ENCODE measurements at places on chromosomes 6 and 20.

GRCh38 chr20:36394340-36394965, 88.3 kb downstream of the DLGAP4 start:
- no peak for DNase-seq

GRCh38 chr6:30836431-30836866, 47.9 kb upstream of the DDR1 start:
- DNase-seq, result peak; percentile 65

DNA sequence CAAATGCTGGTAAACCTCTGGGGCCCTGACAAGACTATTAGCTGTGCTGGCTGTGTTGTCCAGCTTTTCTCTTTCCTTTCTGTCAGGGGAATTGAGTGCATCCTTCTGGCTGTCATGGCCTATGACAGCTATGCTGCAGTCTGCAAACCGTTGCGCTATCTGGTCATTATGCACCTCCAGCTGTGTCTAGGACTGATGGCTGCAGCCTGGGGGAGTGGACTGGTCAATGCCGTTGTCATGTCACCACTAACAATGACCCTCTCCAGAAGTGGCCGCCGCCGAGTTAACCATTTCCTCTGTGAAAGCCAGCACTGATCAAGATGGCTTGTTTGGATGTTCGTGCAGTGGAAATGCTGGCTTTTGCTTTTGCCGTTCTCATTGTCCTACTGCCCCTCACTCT, 20.3 kb downstream of the OR2B6 start:
- no peak for DNase-seq

DNA sequence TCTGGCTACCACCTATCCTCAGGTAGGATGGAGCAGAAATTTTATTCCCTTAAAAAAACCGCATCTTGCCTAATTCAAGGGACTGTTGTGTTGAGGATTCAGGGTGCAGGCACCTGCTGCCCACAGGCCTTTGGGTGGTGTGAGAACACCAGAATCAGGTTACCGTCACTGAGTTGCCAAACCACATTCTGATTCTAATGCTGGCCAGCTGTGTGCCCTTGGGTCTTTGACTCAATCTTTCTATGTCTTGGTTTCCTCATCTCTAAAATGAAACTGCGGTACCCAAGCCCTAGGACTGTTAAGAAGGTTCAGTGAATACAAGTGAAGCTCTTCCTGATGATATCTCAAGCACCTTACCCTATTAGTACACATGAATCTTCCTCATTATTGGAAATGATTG, 827.3 kb downstream of the DHX35 start:
- DNase-seq, result no peak

DNA sequence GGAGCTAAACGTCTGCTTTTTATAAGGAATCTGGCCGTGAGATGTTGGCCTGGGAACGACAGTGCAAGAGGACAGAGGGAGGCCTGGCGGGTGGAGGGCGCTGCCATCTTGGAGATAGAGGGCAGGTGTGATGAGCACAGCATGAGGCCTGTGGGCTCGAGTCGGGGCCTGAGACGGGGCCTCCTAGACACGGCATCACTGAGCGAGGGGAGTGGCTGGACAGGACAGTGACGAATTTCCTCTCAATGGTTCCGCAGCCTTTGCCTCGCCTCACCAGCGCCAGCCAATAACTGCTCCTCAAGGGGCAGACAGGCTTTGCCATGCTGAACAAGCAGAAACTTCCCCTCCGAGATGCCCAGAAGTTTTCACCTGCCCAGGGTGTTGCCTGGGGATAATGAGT, 376.7 kb downstream of the THBS2 start:
- DNase-seq, result no peak

Data from GM04503 (cell line).